ENCODE measurements at places on chromosomes 7 and 10.

GRCh38 chr10:32982293-32982709 lies 24.3 kb upstream of the ITGB1 start:
- DNase-seq = no peak

DNA sequence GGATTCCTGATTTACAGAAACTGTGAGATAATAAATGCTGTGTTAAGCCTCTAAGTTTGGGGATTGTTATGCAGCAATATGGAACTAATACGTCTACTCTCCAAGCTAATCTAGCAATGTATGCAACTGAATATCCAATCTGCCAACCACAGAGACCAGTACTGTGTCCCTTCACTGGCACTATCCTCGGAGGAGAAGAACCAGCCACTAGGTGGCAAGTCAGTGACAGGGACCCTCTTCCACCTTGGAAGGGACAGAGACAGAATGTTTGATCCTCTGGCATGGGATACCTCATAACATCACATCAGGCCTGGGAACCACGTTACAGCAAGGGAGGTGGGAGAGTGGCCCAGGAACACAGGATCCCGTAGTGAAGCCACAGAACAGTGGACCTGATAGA lies 96.4 kb downstream of the CREM start:
- DNase-seq = no peak

DNA sequence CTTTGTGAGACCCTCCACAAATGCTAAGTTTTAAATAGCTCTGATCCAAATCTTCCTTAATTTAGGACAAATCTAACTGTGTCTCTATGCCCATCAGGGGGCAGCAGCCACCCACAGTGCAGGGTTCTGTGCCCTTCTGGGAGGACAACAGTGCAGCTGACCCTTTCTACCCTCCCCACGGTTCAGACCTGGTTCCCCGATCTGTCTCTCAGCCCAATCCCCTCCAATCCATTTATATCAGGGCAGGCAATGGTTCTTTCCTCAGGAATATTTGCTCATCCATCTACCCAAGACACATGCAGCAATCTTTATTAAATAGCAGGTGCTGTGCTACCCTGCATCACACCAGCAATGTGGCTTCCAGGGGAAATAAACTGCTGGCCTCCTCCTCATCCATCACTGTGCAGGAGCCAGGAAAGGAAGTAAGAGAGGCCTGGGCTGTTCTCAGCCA lies 4.0 kb upstream of the RBM28 start:
- no peak for DNase-seq

GRCh38 chr10:6576326-6576725 lies 3.8 kb downstream of the PRKCQ start:
- no peak for DNase-seq

DNA sequence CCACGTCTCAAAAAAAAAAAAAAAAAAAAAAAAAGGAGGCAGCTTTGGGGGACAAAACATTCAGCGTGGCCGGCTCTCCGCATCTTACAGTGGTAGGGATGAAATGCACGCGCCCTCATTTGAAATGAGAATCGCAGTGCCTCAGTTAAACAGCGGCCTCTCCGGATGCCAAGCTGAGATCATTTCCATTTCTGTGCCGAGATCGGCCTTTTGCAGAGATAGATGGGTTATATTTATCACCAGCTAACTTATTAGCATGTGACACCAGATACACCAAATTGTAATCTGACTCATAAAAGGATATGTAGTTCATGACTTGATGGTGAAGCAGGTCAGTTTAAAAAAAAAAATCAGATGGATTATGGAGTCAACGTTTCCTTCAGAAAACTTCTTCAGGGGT lies 138.7 kb downstream of the CUX1 start:
- DNase-seq = no peak

- peak; percentile 30 for DNase-seq
These were observed 966 bp downstream of the FBH1 start for GRCh38 chr10:5891009-5891408.
